NCI-H1694 (cell line): ENCODE measurements at places on chromosomes 7 and 10.

DNA sequence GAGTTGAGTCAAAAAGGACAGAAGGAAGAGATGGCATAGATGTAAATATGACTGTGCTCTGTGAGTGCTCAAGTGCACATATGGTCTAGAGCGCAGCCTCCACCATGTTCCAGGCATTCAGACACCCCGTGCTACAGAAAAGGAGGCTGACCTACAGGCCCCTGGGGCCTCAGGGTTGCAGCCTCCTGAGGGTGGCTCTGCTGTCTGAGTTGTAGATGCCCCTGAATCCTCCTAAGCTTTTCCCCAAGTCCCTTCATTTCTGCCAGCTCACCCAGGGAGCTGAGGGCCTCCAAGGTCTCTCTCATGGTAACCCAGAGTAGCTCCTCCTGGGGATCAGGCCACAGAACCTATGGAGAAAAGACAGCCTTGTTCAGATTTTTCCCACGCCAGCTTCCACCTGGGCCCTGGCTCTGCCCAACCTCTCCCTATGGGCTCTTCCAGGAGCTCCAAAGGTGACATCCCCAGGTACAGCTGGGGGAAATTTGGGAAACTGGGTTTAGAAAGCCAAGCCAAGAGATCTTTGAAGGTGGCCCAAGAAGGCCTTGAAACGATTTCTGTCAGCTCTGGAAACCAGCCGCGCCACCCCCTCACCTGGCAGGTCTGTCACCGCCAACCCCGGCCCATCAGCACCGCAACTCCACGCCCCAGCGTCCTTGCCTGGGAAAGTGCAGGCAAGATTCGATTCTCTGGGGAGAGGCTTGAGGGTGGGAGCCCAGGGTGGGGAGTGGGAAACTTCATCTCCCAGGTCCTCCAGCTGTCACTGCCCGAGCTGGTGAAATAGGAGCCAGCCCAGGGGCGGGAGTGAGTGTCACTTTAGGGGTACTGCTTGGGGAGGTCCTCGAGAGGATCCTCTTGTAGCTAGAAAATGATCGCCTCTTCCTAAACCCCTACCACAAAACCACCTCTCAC is 2.4 kb downstream of the ZNF467 start:
- DNase-seq, result no peak

- no peak for DNase-seq
Measured at GRCh38 chr7:122715183-122715582, 12.5 kb upstream of the RNF148 start.

GRCh38 chr10:103853428-103854264 is 1.7 kb downstream of the SH3PXD2A start:
- DNase-seq, result no peak

- peak; percentile 56 for DNase-seq
Measured at GRCh38 chr10:122232769-122233168, 38.3 kb upstream of the BTBD16 start.

DNA sequence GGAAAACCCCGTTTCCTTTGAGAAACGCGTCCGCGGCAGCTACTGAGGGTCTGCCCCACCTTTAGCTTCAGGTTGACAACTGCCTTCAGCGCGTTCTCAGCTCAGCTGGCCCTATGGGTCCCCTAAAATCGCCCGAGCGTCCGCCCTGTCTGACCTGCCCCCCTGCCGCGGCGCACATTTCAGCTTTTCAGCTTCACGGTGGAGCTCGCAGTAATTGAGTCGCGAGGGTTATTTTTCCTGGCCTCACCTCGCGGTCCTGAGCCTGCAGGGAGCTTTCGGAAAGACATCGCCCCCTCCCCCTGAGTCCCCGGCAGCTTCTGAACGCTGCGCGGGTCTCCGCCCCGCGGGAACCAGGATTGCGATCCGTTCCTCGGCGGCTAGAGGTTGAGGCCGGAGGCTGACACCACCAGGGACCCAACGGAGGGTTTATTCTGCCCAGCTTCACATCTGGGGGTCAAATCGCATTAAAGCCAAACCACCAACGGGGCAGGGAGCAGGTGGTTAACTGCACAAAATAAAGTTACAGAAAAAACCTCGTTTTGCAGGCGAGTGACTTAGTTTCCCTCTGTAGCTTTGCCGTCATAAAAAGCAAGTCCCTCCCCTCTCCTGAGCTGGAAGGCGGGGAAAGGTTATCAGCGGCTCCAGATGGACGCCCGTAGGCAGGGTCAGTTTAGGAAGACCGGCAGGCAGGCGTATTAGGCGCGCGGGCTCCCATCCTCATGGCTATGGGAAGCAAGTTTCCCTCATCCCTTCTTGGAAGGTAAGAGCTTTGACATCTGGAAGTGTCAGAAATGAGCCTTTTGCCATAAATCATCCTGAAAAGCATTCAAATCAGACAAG is 11.0 kb downstream of the TWIST1 start:
- no peak for DNase-seq

DNA sequence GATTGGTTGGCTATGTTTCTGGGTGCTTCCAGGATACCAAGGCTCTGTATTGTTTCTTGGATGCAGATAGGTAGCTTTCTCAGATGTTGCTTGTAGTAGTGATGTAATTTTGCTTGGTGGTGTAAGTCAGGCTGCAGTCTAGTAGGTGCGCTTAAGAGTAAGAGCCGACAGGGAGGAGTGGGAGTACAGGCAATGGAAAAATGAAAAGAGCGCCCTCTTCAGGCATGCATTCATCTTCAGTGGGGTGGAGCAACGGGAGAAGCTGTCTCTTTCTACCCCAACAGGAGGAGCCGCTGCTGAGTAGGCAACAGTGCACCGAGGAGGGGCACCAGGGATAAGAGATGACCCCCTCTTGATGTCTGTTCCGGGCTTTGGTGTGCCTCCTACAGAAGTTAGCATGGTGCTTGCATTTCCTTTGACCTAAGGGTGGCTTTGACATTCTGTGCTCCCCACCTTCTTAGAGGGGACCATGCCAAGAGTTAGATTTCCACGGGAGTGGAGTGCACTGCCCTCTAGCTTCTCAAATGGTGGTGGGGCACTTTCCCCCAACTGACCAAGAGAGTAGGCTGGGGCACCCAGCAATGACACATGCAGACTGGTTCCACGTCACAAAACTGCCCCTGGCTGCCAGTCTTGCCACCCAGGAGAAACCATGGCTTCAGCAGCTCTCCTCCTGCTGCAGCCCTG is 56.1 kb downstream of the ZNF783 start:
- DNase-seq, result no peak
